ENCODE measurements at places on chromosomes 6 and 20. TPM values are rescaled to one million over a fixed set of nuclear protein-coding genes. Genes with fewer than 3 reads are reported as not detected.

The MCHR2 gene
- not detected for polyA plus RNA-seq

DNA sequence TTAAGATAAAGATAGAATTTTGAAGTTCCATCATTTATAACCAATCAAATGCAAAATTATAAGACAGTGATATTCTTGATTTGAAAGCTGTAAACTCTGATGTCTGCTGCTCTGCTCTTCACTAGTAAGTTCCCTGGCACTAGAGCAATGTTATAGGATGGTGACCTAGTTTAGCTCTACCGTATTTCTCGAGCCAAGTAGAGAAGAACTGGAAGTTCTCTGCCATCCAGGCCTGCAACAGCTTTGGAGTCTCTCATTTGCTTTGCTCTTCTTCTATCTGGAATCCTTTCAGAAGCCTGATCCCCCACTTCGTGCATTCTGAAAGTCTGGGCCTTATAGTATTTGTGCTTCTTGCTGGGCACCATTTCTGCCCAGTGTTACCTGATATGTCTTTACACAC, 100.3 kb downstream of the PLCB1 start:
- H3K36me3 ChIP-seq: no peaks in the 10 kb centered on the region
- no peak overlapping the region for H3K4me3 ChIP-seq
- DNase-seq: no peak
- H3K4me1 ChIP-seq: no peaks in the 10 kb centered on the region
- no peaks in the 10 kb centered on the region for H3K27me3 ChIP-seq

The EDN3 gene
- not detected for polyA plus RNA-seq

DNA sequence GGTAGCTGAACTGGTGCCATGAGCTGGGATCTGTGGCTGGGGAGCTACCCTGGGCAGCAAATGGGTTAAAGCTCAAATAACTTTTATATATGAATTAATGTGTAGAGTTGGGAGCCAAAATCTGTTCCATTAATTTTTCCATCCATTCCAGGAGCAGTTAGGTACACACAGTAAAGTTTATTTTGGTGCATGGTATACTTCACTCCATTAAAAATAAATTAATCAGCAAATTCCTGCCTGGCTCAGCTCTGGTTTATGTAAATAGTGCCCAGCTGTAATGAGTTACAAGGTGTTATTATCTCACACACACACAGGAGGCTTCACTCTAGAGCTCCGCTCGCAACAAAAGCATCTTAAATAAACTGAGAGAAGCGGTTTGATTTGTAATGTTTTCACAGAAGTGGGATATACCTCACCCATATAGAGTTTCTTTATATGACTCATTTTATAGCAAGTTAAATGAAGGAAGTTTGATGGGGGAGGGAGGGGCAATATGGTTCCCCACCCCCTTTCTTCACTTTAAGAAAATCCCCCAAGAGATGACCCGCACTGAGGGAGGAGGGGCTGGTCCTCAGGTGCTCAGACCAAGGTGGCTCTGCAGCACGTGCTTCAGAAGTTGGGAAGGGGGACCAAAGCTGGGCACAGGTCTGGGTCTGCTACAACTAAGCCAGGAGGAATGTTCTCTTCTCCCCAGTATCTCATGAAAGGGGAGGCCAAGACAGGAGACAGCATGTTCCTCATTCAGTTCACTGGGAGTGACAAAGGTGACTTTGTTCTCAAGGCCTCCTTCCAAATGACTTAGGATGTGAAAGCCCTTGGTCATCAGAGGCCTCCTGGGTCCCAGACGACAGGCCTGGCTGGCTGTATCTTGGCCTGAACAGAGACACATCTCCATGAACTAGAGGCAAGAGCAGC, 10.5 kb upstream of the FAM83C start:
- no peak overlapping the region for H3K4me3 ChIP-seq
- H3K27ac ChIP-seq: no peak overlapping the region
- 0 out of 2 replicates have a peak, but pooled peaks cover 5% of the 10 kb centered on the region for H3K36me3 ChIP-seq
- H3K27me3 ChIP-seq: no peaks in the 10 kb centered on the region
- no peak for DNase-seq

- H3K27ac ChIP-seq: no peak overlapping the region
- no peak overlapping the region for H3K4me3 ChIP-seq
- H3K36me3 ChIP-seq: no peaks in the 10 kb centered on the region
- H3K27me3 ChIP-seq: no peaks in the 10 kb centered on the region
Measured at GRCh38 chr6:35392111-35392702, 49.8 kb downstream of the PPARD start.

DNA sequence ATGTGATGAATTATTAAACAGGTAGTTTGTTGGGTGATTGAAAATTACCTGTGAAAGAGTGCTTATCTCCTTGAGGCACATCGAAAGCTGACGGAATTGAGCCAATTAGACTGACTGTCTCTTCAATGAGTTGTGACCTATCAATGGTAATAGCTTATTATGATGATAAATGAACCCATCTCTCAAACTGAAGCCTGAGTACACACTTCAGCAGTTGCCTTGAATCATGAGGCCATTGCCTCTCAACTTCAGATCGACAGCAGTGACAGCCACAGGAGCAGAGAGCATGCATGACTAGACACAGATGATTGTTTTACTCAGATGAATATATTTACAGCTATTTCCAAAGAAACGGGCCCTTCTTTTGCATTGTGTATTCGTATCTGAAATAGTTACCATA, 323.9 kb downstream of the LAMA2 start:
- no peak for DNase-seq
- no peaks in the 10 kb centered on the region for H3K27me3 ChIP-seq
- H3K27ac ChIP-seq: no peak overlapping the region
- H3K4me3 ChIP-seq: no peak overlapping the region
- no peaks in the 10 kb centered on the region for H3K4me1 ChIP-seq

The SLC4A11 gene
- 1.9 TPM for polyA plus RNA-seq

The MAPK14 gene
- 35.9 TPM for polyA plus RNA-seq

DNA sequence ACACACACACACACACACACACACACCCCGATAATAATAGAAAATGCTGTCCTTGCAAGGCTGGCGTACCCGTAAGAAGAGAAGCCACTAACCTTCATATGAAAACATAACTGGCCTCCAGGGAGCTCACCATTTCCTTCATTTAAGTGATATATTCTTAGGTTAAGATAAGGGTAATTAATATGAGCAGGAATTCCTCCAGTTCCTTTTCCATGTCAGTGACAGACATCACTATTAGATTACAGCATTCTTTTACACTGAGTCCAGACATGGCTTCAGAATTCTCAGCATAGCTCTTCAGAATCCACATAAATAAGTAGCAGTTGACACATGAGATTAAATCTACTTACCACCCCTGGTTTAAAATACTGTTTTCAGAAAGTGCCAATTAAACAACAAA, 121.9 kb downstream of the SIM1 start:
- H3K27me3 ChIP-seq: no peaks in the 10 kb centered on the region
- H3K27ac ChIP-seq: no peak overlapping the region
- DNase-seq: no peak
- no peak overlapping the region for H3K4me3 ChIP-seq

DNA sequence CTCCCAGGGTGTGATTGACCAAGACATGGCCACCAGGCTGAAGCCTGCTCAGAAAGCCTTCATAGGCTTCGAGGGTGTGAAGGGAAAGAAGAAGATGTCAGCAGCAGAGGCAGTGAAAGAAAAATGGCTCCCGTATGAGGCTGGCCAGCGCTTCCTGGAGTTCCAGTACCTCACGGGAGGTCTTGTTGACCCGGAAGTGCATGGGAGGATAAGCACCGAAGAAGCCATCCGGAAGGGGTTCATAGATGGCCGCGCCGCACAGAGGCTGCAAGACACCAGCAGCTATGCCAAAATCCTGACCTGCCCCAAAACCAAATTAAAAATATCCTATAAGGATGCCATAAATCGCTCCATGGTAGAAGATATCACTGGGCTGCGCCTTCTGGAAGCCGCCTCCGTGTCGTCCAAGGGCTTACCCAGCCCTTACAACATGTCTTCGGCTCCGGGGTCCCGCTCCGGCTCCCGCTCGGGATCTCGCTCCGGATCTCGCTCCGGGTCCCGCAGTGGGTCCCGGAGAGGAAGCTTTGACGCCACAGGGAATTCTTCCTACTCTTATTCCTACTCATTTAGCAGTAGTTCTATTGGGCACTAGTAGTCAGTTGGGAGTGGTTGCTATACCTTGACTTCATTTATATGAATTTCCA, 4.6 kb upstream of the SNRNP48 start:
- H3K4me3 ChIP-seq: no peak overlapping the region
- no peak for DNase-seq
- no peak overlapping the region for H3K27ac ChIP-seq
- H3K4me1 ChIP-seq: no peaks in the 10 kb centered on the region
- H3K27me3 ChIP-seq: no peaks in the 10 kb centered on the region
- H3K36me3 ChIP-seq: no peaks in the 10 kb centered on the region

The DLK2 gene
- 1.0 TPM for polyA plus RNA-seq

- no peak overlapping the region for H3K27ac ChIP-seq
- DNase-seq: no peak
- H3K36me3 ChIP-seq: no peaks in the 10 kb centered on the region
- no peaks in the 10 kb centered on the region for H3K4me1 ChIP-seq
- H3K4me3 ChIP-seq: no peak overlapping the region
Measured at GRCh38 chr6:98292810-98293209, 541.6 kb upstream of the POU3F2 start.

The FILIP1 gene
- 0.20 TPM for polyA plus RNA-seq

DNA sequence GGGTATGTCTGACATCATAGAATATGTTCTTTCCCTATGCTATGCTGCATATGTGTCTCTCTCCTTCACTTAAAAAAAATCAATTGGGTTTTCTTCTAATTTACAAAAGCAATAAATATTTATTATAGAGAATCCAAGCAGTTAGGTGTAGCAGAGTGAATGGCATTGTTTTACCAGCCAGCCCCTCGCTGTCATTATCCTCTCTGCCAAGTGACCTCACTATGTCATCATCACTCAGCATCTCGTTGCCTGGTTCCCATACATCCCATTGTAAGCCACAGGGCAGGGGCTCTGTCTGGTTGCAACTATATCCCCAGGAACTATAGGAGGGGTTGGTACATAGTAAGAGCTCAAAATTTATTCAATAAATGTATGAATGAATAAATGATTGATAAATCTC, 31.3 kb downstream of the KIAA0319 start:
- DNase-seq: no peak
- no peak overlapping the region for H3K27ac ChIP-seq
- peaks cover 1% of the 10 kb centered on the region for H3K27me3 ChIP-seq
- H3K4me1 ChIP-seq: no peaks in the 10 kb centered on the region
- no peaks in the 10 kb centered on the region for H3K36me3 ChIP-seq

DNA sequence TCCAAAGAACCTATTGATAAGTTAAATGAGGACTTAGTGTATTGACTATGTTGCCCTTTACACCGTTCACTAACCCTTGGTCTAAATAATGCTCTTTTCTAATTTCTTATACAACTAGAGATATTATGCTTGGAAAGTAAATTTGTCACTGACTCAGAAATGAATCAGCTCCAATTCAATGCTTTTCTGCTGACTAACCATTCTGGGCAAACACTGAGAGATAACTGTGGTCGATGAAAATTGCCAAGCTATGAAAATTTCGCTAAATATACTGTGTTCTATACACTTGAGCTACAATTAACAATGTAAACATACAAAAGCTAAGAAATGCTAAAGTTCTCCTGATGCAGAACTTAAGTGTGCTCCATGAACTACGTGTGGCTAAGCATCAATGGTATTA, 23.1 kb upstream of the FBXO9 start:
- no peak for DNase-seq
- H3K4me1 ChIP-seq: no peaks in the 10 kb centered on the region
- H3K27ac ChIP-seq: no peak overlapping the region
- H3K4me3 ChIP-seq: no peak overlapping the region
- peaks cover 2% of the 10 kb centered on the region for H3K36me3 ChIP-seq
- no peaks in the 10 kb centered on the region for H3K27me3 ChIP-seq

The LCA5 gene
- polyA plus RNA-seq: 0.21 TPM

DNA sequence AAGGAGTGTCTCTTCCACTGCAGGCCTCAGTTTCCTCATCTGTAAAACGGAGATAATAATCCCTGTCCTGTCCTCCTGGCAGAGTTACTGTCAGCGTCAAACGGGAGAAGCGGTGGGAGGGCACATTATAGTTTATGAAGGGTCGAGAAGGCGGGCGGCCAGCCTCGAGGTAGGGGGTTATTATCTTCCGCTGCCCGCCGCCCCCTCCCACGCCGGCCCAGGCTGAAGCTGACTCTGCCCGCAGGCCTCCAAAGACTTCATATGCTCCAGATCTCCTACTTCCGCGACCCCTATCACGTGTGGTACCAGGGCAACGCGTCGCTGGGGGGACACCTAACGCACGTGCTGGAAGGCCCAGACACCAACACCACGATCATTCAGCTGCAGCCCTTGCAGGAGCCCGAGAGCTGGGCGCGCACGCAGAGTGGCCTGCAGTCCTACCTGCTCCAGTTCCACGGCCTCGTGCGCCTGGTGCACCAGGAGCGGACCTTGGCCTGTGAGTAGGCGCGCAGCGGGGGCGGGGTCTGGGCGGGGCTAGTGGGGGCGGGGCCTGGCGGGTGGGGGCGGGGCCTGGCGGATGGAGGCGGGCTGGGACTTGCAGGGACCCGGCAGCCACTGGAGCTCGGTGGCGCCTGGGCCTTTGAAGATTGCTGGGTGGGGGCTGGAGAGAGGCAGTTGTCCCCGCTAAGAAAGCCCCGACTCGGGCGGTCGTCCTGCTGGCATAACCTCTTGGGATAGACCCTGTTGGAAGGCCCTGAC, 2.8 kb downstream of the PROCR start:
- H3K27me3 ChIP-seq: no peaks in the 10 kb centered on the region
- no peak overlapping the region for H3K4me3 ChIP-seq
- no peak for DNase-seq
- no peak overlapping the region for H3K27ac ChIP-seq
- H3K4me1 ChIP-seq: no peaks in the 10 kb centered on the region
